ENCODE measurements at places on chromosomes 12 and 14. TPM values are rescaled to one million over a fixed set of nuclear protein-coding genes. Genes with fewer than 3 reads are reported as not detected.

GRCh38 chr12:120370343-120371243, 1.6 kb upstream of the MSI1 start:
- no peak for DNase-seq

GRCh38 chr12:20508359-20508758, 140.0 kb downstream of the PDE3A start:
- DNase-seq: no peak

GRCh38 chr12:46958053-46958452, 121.4 kb upstream of the PCED1B start:
- DNase-seq: no peak

Gene FGF23
- not detected for total RNA-seq

Gene PROX2
- 0.16 TPM for total RNA-seq

Gene FLRT2
- 3.0 TPM for total RNA-seq

Measured in sigmoid colon (tissue), 7 donors.